Fibroblast of lung (primary cell): ENCODE measurements at places on chromosomes 11 and 22.

DNA sequence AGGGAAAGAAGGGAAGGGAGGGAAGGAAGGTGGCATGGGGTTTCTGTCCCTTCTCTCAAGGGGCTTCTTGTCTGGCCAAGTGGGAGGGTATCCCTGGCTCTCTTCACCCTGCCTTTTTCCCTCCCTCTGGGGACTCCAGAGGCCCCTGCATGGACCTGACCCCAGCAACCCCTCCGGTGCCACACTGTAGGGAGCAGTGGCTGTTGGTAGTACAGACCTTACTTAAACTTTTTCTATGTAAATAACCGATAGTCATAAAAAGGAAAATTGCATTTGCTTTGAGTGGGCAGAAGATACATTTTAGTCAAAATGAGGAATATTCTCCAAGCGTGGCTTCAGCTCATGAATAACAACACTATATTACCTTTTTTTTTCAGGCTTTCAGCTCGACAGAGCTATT lies 1384.0 kb downstream of the BRD1 start:
- no peak for DNase-seq

GRCh38 chr11:6925636-6926207 lies 504 bp upstream of the ZNF215 start:
- DNase-seq: no peak

- DNase-seq: no peak
Measured at GRCh38 chr11:122028545-122028944, 87.5 kb downstream of the BLID start.

DNA sequence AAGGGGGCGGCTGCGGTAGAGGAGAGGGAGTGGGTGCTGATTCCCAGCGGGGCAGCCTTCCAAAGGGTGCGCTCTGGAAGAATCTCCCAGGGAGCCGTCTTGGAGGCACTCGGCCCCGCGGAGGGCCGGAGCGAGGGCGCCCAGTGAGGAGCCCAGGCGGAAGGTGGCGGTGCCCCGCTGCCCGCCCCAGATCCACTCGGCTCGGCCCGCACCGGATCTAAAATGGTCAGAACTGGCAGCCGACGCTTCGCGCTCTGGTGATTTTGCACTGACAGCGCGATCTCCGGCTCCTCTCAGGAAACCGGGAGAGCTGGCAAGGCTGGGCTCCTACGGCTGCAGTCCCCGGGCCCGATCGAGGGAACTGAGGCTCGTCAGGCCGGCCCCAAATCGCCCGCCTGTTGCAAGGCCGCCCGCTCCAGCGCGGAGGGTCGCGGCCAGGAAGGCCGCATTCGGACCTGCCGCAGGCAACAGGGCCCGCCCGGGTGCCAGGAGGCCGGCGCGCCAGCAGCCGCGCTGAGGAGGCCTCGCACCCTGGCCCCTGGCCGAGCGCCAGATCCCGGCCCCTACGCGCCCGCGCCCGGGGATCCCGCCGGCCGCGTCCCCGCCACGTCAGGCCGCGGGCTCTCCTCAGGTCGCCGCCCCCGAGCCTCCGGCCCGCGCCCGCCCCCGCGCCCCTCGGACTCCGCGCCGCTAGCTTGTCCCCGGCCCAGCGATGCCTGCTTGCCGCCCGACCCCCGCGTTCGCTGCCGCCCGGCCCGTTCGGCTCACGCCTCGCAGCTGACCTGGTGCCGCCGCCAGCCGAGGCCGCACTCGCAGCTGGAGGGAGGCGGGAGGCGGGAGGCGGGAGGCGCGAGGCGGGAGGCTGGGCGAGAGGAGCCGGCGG lies at the start of gene KLHL22:
KLHL22 (minus strand) TSS at position 818 of the 883 bp plus-strand sequence. CDS start 6,584 bp downstream, outside the sequence.
- DNase-seq: peak; percentile 38

DNA sequence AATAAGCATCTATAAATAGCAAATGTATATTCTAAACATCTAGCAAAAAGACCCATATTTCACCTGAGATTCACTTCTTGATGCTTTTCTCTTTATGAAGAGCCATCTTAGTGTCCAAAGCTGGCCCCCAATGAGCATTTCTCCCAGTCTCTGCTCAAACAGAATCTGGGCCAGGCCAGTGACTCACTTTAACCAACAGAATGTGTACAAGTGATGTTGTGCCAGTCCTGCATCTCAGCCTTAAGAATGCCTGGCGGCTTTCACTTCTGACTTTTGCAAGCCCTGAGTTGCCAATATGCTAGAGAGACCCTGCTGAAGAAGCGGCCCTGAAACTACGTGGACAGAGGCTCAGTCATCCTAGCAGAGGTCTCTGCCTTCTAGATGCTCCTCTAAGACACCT lies 6.9 kb upstream of the COPB1 start:
- peak; percentile 62 for DNase-seq

DNA sequence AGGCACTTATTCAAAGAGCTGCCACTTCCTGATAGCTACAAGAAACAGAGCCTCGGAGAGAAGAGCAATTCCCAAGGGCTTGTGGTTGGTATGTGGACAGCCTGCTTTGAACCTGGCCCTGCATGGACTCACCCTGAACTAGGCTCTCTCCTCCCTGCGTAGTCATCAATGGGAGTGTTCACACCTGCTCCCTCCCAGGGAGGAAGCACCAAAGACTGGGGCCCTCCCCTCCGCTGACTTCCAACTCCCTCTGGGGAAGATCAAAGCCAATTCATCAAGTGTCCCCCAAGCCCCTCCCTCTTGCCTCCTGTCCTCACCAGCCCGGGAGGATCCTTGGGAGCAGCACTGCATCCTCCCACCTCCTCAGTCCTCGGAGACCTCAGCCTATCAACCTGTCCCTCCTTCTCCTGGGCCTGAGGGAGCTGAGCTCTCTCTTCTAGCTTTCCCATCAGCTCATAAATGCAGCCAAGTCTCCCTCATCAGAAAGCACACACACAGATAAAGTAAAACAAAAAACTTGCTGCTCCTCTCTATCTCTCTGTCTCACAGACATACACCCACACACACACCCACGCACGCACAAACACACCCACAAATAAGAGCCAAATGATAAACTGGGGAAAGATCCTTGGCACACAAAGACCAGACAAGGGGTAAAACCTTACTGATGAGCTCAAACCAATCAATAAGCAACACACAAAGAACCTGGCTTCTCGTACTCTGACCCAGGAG lies 3.3 kb downstream of the A4GALT start:
- no peak for DNase-seq

- peak; percentile 33 for DNase-seq
Measured at GRCh38 chr22:38338772-38339379, 21.6 kb upstream of the CSNK1E start.

DNA sequence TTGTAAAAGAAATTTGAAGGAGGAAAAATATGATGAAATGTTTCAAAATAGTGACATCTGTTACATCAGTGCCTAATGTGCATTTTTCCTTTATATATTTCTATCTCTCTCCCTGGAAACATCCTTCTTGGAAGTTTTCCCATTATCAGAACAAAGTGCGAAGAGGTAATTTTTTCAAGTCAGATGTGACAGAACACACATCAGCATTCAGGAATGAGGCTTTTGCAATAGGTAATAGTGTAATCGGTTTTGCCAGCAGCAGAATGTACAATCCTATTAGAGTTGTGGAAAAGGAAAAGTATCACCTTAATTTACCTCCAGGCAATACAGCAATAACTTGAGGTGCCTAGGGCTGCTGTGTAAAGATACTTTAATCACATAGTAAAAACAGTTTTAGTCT lies 275.8 kb downstream of the FAT3 start:
- peak; percentile 1 for DNase-seq

- no peak for DNase-seq
Measured at GRCh38 chr22:50628543-50629134, 687 bp upstream of the ARSA start.

GRCh38 chr11:74970852-74971395 lies 17.8 kb upstream of the NEU3 start:
- no peak for DNase-seq

- no peak for DNase-seq
Measured at GRCh38 chr22:45888221-45889092, 88.5 kb downstream of the WNT7B start.

DNA sequence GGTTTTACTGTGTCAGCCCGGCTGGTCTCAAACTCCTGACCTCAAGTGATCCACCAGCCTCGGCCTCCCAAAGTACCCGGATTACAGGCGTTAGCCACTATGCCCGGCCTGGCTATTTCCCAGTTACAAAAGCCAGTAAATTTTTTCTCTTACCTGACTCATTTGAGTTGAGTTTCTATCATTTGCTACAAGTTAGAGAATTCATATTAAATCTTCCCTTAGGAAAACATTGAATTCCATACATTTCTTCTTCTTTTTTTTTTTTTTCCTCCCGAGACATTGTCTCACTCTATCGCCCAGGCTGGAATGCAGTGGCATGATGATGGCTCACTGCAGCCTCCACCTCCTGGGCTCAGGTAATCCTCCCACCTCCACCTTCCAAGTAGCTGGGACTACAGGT lies 26.0 kb downstream of the CHEK2 start:
- DNase-seq: no peak

DNA sequence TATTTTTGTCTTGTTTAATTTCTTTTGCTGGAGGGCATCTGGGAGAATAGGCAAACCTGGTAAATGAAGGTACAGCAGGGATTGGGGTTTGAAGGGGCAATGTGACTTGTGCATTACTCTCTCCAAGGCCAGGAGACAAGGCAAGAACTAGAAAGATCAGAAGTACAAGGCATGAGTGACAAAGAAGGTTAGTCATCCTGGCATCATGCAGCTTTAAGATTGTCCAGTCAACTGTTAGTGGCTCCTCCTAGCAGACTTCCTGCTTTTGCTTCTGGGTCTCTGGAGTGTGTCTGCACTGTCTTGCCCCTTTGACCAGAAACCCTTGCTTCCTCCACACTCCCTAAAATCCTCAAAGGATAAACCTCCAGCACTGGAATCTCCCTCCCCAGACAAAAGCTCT lies 27.2 kb upstream of the GLYATL1 start:
- peak; percentile 35 for DNase-seq

DNA sequence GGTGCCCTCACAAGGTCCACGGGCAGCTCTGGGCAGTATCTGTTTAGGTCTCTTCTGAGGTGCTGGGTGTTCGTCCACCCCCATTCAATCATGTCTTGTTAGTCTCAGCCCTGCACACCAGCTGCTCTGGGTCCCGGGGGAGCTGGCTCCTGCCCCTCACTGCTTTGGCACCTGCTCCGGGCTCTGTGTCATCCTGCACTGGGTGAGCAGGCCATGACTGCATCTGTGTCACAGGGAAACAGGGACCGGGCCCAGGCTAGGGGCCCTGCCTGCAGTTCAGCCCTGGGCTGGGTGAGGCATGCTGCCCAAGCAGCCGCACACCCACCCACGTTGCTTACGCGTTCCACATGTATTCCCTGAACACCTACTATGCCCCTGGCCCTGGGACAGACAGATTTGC lies 43.9 kb downstream of the ELFN2 start:
- no peak for DNase-seq

DNA sequence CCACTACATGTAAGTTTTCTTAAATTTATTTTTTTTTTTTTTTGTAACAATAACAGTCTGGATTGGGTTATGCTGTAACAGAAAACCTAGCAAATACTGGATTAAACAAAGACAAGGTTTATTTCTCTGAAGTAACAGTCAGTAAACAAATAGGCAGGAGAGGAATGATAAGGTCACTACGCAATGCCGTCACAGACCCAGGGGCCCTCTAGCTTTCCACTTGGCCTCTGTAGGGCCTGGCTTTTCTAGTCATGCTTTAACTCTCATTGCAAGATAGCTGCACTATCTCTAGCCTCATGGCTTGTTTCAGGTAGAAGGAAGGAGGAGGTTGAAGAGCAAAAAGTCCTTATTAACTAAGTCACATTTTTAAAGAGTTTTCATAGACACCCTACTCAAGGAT lies 6.5 kb downstream of the OR10A6 start:
- DNase-seq: peak; percentile 16

DNA sequence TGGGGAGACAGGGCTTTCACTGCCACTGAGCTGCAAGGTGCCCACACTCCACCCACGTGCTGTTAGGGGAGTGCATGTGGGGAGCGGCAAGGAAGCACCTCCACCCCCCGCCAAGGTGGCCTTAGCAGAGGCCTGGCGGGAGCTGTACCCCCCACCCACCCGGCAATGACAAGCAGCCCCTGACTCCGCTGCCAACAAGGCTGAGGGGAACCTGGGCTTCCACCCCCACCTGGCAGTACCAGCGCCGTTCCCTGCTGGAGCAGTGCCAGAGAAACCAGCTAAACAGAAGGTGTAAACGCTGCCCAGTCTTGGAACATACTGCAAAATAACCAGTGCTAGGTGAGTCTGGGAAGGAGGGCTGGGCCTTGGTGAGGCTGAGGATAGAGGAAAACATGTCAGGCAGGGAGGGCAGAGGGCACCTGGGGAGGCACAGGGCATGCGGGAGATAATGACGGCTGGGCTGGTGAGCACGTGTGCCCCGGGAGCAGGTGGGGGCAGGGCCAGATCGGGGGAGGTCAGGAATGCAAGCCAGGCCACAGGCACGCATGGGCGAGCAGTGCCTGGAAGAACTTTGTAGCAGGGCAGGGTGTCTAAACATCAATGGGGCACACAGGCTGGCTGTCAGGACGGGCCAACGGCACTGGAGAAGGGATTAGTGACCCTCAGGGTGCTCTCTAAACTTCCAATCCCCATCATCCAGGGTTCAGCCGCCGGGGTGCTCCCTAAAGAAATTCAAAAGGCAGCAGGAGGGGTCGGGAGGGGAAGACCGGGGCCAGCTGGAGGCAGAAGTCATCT lies 6.6 kb downstream of the CERK start:
- DNase-seq: peak; percentile 27

DNA sequence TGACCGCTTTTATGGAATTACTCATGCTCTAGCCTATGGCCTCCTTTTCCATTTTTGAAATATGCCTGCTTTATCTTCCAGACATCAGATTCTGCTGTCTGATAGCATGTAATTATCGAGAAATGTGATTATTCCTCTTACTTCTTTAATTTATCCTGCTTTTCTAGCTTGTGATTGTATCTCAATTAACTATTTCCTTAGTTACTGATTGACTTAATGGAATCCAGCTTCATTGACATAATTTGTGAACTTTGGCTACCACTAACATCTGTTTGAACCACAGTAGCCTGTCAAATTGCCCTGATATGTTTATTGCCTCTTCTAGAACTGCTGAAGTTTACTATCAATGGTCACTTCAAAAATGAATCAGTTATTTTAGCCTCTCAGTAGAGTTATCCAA lies 25.5 kb upstream of the PDE3B start:
- DNase-seq: no peak

DNA sequence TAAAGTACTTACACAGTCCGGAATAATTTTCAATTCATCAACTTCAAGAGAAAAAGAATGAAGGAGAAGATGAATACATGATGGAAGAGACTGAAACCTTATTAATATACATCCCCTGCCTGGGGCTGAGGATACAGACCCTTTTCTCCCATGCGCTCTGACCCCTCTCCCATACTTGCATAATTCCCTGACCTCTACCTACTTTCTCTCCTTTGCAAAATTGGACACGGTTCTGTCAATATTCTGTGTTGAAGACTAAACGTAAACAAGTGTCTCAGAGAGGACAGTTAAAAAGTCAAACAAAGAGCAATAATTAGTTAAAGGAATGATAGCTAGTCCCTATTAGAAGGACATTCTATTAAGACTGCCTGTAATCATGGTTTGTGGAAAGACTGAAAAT lies 7.5 kb downstream of the PRDM10 start:
- DNase-seq: no peak

GRCh38 chr11:60991457-60991856 lies 20.0 kb downstream of the CD6 start:
- DNase-seq: no peak

GRCh38 chr22:38755155-38755910 lies 465 bp downstream of the SUN2 start:
- DNase-seq: peak; percentile 72

- DNase-seq: peak; percentile 15
Measured at GRCh38 chr22:35746946-35747703, 29.5 kb downstream of the APOL5 start.
